LNCaP clone FGC (cell line): ENCODE measurements at places on chromosomes 1 and 21.
A peak's percentile ranks its signal among the peaks of the same experiment; 100 is the strongest.

- no peak for DNase-seq
Observed at GRCh38 chr1:20643080-20643479, 9.8 kb downstream of the PINK1 start.

DNA sequence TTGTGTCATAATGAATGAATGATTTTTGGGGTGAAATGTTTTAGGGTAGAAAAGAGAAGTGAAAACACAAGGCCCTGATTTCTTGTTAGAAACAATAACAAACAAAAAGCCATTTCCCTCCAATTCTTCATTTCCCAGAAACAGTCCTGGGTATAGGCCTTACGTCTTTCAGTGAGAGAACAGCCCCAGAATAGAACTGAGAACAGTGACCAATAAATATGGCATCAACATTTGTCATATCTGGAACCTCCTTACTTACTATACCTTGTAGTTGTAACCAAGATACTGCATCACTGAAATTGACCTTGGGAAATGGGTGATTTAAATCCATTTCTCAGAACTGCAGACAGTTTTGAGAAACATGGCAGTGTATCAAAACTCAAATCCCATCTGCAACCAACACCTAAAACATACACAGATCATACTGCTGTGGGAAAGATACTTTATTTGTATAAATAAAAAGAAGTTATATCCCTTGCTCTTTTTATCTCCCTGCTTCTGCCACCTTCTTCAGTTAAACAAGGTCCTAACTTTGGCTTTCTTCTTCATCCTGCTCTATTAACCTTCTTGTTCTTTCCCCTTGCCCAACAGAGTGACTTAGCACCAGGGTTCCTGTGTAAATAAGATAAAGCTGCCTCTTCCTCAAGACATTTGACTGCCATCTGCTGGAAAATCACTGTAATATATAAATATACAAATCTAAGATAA lies 19.5 kb downstream of the XKR8 start:
- peak; percentile 61 for DNase-seq

GRCh38 chr21:31360717-31361116 lies 16.7 kb upstream of the TIAM1 start:
- no peak for DNase-seq

DNA sequence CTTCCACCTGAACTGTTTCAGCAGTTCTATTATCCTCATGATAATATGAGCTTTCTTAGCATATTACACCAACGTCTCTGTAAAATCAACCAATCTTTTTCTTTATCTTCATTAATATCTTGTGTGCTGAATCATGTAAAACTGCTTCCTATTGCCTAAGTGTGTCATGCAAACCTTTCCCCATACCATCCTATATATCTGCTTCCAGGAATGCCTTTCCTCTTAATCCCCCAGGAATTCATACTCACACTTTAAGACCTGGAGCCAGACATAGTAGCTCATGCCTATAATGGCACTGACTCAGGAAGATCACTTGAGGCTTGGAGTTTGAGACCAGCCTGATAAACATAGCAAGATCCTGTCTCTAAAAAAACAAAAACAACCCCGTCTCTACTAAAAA lies 183.9 kb downstream of the NRIP1 start:
- no peak for DNase-seq

DNA sequence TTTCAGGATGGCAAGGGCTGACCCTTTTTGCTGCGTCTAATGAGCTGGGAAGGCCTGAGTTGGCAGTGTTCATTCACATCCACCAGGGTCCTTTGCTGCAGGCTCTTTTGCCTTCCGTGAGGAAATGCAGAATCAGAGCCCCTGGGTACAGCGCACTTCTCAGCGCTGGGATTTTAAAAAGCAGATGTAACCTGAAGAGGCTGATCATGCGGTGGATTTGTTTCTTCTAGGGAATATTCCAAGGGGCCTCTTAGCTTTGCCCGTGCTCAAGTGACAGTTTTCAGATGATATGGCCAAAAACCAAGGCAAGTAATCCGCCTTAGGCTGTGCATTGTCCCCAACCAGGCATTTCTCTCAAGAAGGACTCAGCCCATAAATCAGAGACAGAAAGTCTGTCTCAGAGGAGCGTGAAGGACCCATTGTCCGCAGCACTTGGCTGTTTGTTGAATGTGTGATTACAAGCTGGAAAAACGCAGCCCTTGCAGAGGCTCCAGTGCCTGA lies 237.6 kb downstream of the PTPRC start:
- no peak for DNase-seq

DNA sequence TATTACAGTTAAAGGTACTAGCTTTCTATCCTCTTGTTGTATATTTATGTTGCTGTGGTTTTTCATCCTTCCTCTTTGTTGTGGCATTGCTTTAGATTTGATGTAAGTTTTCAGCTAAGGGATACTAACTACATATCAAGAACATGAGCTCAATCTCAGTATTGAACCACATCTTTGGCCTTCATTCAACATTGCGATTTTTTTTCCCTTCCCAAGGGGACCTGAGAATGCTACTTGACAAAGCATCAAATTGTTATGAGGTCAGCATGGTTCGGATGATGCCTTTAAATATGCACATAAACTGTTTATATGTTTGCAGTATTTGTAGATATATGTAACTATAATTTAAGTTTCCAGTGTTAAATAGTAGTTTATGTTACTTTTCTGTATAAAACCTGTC lies 31.7 kb upstream of the GPR88 start:
- no peak for DNase-seq
